Thoracic aorta (tissue), 2 donors: ENCODE measurements at places on chromosomes 2 and 18. TPM values are rescaled to one million over a fixed set of nuclear protein-coding genes. Genes with fewer than 3 reads are reported as not detected.

The SLC23A3 gene
- total RNA-seq, result 3.4 TPM

The RPS27A gene
- 786 TPM for total RNA-seq

DNA sequence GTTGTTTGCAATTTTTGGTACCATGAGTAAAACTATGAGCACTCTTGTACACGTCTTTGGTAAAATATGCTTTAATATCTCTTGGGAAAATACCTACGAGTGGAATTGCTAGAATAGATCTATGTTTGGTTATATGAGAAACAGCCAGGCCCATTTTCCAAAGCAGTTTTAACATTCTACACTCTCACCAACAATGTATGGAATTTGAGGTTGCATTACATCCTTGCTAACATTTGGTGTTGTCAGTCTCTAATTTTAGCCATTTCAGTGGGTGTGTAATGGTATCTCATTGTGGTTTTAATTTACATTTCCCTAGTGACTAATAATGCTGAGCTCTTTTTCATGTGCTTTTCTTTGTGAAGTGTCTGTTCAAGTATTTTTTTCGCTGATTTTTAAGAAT lies 118.9 kb upstream of the TCF4 start:
- no peak overlapping the region for H3K4me3 ChIP-seq
- no peaks in the 10 kb centered on the region for H3K36me3 ChIP-seq
- no peak for DNase-seq
- H3K4me1 ChIP-seq, result no peaks in the 10 kb centered on the region

GRCh38 chr2:233443511-233444183 lies 89.4 kb downstream of the DGKD start:
- DNase-seq, result peak; percentile 33
- H3K4me1 ChIP-seq, result no peaks in the 10 kb centered on the region
- H3K36me3 ChIP-seq, result peaks cover 27% of the 10 kb centered on the region
- no peaks in the 10 kb centered on the region for H3K27me3 ChIP-seq

DNA sequence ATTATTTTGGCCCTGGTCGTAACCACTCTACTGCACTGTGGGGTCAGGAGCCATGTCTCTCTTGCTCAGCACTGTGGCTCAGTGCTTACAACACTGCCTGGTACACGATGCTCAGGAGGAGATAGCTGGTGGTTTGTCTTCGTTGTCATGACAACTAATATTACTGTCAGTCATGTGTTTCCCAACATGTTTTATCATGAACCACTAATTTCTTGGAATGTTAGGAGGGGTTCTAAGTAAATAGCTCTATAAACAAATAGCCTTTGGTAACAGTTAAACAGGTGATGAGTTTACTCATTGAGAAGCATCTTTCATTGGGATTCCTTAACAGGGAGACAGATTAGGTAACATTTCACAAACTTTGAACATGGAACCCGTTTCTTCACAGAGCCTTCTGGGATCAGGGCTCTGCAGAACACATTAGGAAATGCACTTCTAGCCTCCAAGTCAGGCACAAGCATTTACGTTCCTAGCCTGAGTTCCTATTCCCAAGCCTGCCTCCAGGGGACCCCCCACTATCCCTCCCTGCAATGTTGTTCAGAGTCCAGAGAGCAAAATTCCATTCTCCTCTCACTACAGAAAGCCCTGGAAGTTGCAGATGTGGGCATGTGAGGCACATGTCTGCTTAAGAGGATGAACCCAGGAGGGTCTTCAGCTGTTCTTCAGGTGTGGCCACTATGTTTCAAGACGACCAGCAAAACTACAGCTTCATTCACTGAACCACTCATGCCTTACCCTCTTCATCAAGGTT lies 6.4 kb upstream of the RBM44 start:
- H3K4me3 ChIP-seq, result no peak overlapping the region
- no peak overlapping the region for H3K27ac ChIP-seq
- no peaks in the 10 kb centered on the region for H3K27me3 ChIP-seq
- H3K36me3 ChIP-seq, result no peaks in the 10 kb centered on the region

DNA sequence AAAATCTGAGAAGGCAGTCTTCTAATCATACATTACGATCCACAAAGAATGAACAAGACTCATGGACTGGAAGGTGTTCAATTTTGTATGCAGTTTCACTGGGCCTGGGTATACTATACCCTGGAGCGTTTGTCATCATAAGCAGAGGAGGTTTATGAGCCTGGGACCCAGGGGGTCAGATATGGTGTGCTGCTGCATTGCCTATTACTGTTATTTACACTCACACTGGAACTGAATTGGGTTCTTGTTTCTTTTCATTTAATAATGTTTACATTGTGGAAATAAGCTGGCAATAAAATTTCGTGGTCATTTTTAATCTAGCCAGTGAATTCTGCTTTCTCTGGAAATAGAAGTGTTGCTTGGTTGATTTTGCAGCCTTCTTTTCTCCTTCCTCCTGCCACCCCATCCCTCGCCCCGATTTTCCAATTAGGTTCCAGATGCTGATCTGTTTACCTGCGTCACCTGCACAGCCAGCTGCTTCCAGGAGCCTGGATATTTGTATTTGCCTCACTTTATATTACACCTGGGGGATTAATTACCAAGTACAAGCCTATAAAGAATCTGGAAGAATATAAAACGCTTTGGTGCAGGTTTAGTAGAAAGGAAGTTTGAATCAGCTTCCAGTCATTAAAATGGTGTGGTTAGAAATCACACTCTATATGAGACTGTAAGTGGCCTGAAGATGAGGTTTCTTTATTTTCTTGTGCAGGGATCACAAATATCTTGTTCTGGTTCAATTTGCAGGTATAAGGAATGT lies 234.4 kb downstream of the SOCS6 start:
- H3K4me3 ChIP-seq, result no peak overlapping the region
- DNase-seq, result no peak
- no peaks in the 10 kb centered on the region for H3K4me1 ChIP-seq

DNA sequence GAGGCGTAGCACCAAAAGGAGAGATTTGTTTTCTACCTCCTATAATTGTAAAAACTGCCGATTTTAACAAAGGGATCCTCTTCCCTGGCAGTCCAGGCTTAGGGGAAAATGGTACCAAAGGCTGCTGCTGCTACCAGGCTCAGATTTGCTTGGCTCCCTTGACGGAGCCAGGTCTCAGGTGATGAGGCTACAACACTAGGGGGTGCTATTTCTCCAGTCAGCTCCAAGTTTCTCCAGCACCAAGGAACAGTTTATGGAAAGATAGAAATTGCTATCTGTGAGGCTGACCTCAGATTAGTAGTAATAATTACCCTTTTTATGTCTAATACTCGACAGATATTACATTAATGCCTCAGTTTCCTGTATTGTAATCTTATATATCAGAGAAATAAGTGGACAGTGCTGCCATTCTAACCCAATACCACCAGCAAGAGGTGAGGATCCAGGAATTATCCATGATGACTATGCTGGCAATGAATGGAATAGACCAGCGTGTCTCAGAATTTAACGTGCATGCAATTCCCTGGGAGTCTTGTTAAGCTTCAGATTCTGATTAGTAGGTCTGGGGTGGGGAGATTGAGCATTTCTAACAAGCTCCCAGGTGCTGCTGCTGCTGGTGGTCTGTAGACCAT lies 111.3 kb downstream of the ESCO1 start:
- no peak overlapping the region for H3K4me3 ChIP-seq
- H3K36me3 ChIP-seq, result peaks cover 8% of the 10 kb centered on the region
- H3K27ac ChIP-seq, result no peak overlapping the region
